GM23248 (cell line): ENCODE measurements at places on chromosomes 4 and X.

- no peak for DNase-seq
Measured at GRCh38 chr4:78734441-78735162, 41.5 kb upstream of the BMP2K start.

DNA sequence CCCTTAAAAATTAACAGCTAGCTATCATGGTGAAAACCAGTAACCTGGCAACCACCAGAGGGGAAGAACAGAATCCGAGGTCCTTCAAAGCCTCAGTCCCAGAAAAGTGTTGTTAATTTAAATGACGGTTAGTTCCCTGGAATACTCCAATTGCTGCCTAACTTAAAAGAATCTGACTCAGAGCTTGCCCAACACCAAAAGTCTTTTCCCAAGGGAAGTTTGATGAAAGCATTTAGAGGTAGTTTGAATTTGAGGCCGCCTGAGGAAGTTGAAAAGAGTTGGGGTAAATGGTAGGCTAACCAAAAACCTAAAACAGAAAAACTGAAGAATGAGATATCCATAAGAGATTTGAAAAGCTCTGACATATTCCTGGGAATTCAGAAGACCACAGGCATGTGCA, 46.6 kb downstream of the IL13RA2 start:
- peak; percentile 3 for DNase-seq

DNA sequence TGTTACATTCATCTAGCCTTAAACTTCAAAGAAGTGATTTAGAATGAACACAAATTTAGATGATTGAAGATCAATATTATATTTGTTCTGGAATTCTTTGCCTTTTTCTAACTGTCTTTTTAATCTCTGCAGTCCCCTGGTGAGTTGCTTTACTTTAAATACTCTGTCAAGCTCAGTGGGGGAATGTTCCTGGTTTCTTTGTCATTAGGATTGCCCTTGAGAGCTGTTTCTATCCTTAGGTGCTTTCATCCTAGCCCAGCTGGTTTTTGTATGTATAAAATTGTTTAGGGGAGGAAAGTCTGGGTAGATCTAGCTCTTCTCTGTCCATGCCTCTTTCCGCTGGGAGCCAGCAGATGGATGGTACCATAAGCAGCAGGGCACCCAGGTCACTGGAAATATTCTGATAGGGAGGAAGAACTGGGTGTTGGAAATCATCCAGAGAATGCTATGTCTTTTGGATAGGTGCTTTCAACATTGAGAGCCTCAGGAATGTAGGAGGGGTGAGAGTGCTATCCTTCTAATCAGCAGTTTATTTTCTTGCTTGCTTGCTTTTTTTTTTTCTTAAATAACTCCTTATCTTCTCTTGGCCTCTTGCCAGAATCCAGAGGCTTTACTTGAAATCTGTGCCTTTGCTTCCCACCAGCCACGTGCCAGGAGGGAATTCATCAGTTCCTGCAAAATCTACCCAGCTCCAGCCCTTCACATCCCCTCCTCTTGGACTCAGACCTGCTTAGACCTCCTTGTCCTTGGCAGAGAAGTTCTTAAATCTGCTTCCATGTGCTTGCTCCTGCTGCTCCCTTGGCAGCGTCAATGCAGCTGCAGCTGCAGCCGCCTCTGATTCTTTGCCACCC, 215.3 kb upstream of the ANXA3 start:
- DNase-seq, result peak; percentile 29

- no peak for DNase-seq
Measured at GRCh38 chrX:124231451-124231759, 101.1 kb upstream of the TEX13D start.

- DNase-seq, result peak; percentile 74
Measured at GRCh38 chr4:73309211-73309610, 50.6 kb upstream of the ANKRD17 start.

- DNase-seq, result peak; percentile 60
Measured at GRCh38 chrX:21225643-21226042, 148.6 kb upstream of the CNKSR2 start.

DNA sequence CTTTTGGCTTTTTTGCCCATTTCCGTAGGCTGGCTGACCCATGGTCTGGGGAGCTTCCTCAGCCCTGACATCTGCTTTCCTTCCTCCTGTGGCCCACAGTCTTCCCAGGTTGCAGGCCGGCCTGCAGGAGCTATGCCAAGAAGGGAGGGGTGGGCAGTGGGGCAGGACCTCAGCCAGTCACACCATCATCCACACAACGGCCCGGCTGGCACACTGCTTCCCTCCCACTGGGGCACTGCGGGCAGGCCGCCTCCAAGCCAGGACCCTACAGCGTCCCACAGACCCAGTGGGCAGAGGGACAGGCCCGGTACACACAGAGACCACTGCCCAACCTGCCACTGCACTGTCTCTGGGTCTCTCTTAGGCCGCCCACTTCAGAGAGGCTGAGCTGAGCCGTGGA, 38.0 kb downstream of the CTBP1 start:
- no peak for DNase-seq

DNA sequence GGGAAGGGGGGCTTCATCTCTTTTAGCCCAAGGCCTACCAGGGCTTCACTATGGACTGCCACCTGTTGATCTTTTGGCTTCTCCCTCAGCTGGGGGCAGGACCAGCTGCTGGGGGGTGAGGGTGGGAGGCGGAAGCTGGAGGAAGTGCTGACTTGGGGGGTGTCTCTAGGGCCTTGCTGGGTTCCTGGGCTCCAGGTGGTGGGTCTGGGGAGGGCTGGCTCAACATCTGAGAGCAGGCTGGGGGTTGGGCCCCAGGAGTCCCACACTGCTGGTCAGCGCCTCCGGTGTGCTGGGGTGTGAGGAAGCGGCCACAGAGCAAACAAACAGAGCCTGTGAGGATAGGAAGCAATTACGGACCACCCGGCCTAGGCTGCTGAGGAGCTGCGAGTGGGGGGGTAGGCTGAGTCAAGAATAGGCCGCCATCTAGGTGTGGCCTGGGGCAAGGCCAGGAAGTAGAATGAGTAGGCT, 85.7 kb downstream of the EFNB1 start:
- no peak for DNase-seq

- no peak for DNase-seq
Measured at GRCh38 chr4:1725521-1725920, 4.2 kb downstream of the TACC3 start.

- no peak for DNase-seq
Measured at GRCh38 chr4:2259036-2259540, 2.8 kb downstream of the MXD4 start.

DNA sequence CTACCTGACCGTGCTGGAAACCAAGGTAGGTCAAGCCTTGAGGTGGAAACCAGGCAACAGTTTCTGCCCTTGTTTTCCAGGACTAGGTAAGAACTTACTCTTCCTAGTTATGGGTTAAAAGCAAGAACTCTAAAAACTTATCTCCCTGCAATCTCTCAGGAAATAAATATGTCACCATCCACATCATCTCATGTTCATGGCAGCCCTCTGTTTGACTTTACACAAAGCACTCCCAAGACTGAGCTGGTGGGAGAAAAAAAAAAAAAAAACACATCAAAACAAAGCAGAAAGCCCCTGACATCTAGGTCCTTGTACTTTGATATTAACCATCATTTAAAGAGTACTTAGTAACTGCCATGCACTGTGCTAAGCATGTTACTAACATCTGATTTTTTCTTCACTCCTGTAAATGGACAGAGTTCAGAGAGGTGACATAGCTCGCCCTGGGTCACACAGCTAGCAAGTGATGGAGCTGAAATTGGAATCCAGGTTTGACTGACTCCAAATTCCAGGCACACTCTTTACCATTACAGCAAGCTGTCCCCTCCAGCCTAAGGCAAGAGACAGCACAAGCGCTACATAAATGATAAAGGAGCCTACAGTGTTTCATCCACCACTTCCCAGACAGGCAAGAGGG, 102.8 kb upstream of the NOCT start:
- DNase-seq, result no peak

DNA sequence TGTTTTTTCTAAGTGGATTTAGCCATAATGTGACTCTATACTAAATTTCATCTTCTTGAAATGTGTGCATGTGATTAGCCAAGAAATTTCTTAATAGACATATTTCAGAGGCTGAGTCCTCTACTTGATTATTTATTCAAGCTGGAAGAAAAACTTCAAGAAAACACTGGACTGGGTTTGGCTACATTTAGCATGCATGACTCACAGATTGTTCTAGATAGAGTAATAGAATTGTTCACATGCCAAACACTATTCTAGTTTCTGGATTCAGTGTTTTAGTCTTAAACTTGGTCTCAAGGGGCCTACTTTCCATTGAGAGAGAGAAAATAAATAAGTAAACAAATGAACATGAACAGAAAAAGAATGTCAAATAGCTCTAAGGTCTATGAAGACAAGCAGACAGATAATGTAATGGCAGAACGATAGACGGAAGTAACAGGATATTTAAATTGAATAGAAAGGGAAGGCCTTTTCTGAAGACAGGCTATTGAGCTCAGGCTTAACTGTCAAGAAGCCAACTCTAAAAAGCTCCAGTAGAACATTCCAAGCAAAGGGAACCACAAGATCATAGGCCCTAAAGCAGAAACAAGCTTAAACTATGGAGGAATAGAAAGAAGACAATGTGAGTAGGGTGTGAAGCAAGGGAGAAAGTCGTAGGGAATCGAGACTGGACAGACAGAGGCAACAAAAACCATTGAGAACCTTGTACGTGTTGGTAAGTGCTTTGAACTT, 104.6 kb downstream of the TMEM144 start:
- peak; percentile 98 for DNase-seq

DNA sequence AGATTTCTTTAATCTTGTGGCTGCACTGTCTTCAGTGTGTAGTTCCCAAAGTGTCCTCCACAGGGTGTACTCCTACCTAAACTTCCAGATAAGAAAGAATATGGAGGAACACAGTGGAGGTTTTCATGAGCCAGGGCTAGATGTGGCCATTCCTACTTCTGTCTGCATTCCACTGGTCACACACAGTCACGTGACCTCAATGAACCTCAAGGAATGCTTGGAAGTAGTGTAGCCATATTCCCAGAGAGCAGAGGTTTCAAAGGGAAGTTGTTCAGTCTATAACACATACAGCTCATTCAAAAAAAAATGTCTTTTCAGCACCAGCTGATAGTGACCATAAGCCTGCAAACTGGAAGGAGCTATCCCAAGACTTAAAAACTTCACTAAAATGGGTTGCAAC, 53.6 kb downstream of the ASB9 start:
- DNase-seq, result no peak

- DNase-seq, result no peak
Measured at GRCh38 chr4:57048590-57049304, 61.4 kb downstream of the IGFBP7 start.

- no peak for DNase-seq
Measured at GRCh38 chrX:55033429-55033828, 2.7 kb upstream of the ALAS2 start.

DNA sequence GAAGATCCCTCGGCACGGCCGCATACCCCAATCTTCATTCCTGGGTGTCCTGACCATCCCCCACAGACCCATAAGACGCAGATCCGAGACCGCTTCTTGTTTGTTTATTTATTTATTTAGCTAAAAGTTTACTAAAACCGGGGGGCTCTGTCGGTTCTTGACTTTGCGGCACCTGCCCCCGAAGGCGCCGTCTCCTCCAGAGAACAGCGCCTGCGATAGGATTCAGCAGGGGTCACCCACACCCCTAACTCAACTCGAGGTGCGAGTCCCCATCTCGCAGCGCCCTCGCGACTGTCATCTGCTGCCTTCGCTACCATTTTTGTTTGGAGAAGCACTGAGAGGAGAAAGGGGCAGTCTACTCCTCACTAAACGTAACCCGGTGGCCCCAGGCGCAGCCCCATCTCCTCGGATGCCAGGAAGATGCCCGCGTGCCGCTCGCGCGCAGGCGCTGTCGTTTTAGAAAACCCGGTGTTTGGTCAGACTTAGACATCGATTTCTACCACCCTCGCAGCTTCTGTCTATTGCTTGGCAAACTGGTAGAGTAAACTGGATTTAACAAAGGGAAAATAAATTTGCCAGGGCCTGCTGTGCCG, 18.9 kb upstream of the GPR101 start:
- peak; percentile 20 for DNase-seq

DNA sequence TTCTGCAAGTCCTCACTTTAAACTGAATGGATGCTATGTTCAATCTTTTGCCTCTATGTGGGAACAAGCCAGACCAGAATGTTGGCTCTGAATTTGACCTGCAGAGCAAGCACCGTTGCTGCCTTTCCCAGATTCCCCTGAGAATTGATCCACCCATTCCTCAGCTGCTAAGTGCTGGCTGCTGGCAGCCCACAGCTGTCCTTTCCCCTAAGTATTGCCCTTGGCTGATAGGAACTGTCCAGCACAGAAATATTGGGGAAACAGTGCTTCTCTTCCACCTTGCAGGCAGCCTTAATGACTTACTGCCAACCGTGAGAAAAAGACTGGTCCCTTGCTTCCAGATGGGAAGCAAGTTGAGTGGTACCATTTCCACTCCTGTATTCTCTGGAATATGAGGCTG, 475.9 kb downstream of the PDHA2 start:
- no peak for DNase-seq

DNA sequence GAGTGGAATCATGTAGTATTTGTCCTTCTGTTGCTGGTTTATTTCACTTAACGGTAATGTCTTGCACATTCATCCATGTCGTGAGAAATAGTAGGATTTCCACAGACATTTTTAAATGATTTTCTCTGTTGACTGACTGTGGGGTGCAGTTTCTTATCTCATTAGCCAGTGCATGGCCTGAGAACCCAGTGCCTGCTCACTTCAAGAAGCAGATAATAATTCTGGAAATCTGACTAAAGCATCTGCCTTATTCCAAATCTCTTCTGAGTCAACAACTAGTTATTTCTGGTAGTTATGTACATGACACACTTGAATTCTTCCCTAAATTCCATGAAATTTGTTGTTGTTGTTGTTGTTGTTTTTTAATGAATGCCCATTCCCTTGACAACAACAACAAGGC, 77.6 kb downstream of the NPFFR2 start:
- DNase-seq, result no peak
